Stimulated activated CD8-positive, alpha-beta memory T cell treated with anti-CD3 and anti-CD28 coated beads, Interleukin-7, amount 100 ng/mL, for 1 hour (primary cell): ENCODE measurements at places on chromosomes 13 and 19.

GRCh38 chr13:59531571-59532091 lies 632.1 kb downstream of the DIAPH3 start:
- DNase-seq: no peak

- no peak for DNase-seq
These were observed 1.8 kb upstream of the GSX1 start for GRCh38 chr13:27790523-27790922.

- DNase-seq: no peak
These were observed 80.7 kb upstream of the OLFM4 start for GRCh38 chr13:52947921-52948373.

DNA sequence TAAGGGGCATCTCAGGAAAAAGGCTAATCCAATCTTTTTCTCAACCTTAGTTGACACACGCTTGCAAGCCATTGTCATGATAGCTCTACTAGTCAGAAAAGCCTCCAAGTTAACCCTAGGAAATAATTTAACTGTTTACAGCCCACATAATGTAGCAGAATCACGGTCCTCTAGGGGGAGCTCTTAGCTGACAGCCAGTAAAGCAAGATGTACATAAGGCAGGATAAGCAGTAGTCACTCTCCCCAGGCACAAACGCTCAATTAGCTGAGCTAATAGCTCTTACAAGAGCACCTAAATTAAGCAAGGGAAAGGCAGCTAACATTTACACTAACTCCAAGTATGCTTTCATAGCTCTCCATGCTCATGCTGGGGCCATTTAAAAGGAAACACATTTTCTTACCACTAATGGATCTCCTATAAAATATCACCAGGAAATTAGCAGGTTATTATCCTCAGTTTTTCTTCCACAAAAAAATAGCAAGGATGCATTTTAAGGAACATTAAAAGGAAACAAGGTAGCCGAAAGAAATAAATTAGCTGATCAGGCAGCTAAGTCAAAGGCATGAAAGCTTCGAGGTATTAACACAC lies 33.7 kb upstream of the ZSCAN5A start:
- no peak for DNase-seq

- DNase-seq: no peak
These were observed 166.3 kb upstream of the SOX21 start for GRCh38 chr13:94878602-94879165.

DNA sequence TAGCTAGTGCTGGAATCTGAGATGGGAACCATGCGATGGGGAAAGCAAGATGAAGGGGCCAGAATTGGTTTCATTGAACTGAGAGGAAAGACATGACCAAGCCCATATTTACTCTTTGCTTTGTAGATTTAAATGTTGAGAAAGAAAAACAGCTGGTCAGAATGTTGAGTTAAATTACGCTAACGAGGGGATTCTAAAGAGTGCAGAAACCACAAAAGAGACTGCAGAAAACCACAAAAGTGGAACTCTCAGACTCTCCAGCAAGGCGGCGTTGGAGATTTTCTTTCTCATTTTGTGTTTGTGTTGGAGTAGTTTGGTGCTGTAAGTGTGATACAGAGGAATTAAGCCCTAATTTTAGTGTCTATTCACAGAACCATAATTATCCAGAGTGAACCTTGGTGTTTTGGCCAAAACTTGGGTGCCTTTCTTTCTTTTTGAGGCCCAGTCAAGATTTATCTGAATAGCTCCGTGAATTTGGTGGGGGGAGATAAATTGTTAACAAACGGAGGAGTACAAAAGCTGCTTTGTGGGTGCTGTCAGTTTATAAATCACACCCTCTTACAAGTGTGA lies 26.3 kb downstream of the SAE1 start:
- no peak for DNase-seq

- peak; percentile 68 for DNase-seq
These were observed 3.7 kb downstream of the KASH5 start for GRCh38 chr19:49391581-49392399.

DNA sequence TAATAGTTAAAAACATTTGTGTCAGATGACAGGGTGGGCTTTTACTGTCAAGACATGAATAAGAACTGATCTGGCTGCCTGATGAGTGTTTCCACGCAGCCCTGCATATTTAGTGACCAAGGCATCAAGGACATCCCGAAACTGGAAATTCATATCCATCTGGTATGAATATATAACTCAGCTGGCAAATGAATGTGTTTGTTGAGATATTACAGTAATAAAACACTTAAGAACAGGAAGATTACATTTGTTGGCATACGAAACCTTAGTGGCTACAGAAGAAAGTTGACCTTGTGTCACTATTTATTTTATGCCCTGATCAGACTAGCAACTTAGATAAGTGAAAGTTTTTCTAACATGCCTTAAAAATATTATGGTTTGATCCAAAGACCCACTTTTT lies 32.8 kb downstream of the RAP2A start:
- no peak for DNase-seq

DNA sequence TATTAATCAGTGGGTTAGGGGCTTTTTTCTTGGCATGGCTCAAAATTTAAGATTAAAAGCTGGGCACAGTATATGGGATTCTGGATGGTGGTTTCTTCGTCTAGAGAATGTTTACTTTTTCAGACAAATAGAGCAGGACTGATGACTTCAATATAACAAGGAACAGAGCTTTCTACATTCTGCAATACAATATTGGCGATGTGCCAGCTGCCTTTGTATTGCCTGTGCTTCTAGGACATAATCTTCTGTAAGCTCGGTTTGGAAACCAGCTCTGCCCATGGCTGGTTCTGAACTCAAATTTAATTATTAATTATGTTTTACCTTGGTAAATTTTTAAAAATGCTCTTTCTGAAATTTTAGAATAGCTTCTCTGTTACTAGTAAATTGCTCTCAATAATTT lies 139.1 kb upstream of the TRPC4 start:
- no peak for DNase-seq

- DNase-seq: no peak
These were observed 705.4 kb downstream of the SLITRK6 start for GRCh38 chr13:85093808-85094207.

DNA sequence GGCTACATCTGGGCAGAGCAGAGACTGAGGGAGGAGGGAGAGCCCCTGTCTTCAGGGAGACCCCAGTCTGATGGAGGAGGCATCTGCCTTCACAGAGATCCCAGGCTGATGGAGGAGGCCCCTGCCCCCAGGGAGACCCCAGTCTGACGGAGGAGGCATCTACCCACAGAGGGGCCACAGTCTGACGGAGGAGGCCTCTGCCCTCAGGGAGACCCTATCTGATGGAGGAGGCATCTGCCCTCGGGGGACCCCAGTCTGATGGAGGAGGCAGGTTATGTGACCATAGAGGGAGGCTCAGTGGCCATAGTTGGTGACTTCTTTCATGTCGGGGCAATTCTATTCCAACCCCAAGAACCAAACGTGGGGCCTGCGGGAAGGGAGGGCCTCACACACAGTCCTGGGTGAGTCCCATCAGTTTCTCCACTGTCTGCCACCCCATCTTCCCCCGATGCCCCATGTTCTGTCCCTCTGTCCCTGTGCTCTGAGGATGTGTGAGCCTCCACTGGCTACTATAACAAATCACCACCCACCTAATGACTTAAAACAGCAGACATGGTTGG lies 14.3 kb downstream of the MISP start:
- no peak for DNase-seq

GRCh38 chr13:99208845-99209527 lies 8.3 kb downstream of the UBAC2 start:
- DNase-seq: no peak

DNA sequence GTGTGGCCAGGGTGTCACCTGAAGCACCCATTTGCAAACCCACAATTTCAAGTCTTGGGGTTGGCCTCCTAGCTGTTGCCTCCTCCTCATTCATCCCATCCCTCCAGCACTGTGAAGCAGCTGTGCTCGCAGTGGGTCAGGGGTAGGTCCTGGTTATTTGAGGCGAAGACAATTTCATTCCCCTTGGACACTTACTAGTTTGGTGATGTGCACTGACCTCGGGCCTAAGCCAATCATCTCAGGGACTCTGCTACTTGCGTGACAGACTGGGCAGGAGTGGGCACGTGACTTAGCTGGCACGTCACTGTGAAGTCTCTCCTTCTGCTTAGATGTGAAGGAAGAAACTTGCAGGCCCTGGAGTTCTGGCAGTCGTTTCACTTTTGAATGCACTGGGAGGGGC lies 3.5 kb upstream of the ATP11A start:
- no peak for DNase-seq

- DNase-seq: no peak
These were observed 5.2 kb downstream of the CTU1 start for GRCh38 chr19:51102991-51103390.

DNA sequence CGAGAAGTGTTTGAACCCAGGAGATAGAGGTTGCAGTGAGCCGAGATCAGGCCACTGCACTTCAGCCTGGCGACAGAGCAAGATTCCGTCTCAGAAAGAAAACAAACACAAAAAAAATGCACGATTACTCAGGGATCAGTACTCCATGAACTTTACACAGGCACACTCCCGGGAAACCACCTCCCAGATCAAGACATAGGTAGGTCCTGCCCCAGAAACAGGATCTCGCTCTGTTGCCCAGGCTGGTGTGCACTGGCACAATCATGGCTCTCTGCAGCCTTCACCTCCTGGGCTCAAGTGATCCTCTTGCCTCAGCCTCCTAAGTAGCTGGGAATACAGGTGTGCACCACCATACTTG lies 11.2 kb downstream of the VASP start:
- DNase-seq: no peak

DNA sequence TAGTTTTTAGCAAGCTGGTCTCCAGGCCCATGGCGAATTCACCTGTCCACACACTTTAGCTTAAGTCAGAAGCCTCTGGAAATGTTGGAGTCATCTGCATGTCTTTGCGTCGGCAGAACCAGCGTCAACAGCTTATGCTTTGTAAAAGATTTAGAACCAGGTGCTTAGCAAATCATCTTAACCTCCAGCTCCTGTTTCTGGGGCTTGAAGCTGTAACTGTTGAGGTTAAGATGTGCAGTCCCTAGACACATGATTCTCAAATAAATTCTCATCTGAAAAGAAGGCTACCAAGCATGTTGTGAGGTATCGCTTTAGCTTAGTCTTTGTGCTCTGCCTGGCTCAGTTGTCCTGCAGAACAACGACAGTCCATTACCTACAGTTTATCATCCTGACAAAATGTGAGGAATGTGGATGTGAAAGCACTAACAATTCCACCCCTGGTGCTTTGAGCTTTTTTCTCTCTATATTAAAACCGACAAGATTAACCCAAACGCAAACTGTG lies 4.4 kb downstream of the EFNB2 start:
- no peak for DNase-seq

DNA sequence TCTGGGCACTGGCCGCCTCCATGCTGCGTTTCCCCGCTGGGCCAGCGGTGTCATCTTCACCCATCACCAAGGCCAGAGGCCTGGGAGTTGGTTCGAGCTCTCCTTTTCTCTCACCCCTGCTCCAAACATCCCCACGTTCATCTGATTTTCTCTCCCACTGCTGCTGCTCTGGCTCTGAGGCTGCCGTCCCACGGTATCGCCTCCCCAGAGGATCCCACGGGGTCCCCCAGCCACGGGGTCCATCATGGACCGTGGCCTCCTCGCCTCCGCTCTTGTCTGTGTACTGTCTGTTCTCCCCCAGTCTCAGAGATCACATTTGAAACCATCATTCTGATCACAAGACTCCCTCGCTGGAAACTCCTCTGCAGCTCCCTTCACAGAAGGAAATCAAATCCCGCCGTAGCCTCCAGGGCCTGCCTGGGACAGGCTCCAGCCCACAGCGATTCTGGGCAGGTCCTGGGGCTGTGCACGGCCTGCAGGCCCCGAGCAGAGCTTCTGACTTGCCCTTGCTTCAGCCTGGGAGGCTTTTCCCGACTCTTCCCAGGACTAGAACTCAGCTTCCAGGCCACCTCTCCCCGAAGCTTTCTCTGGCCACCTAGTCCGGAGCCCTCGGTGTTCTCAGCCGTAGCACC lies 64.2 kb downstream of the SOX1 start:
- DNase-seq: no peak

- DNase-seq: no peak
These were observed 406.9 kb downstream of the LIG4 start for GRCh38 chr13:107808389-107808788.

- DNase-seq: no peak
These were observed 406.3 kb downstream of the COG6 start for GRCh38 chr13:40061466-40062450.

GRCh38 chr13:83536941-83537340 lies 345.3 kb downstream of the SLITRK1 start:
- DNase-seq: no peak

GRCh38 chr19:29172302-29172701 lies 40.6 kb downstream of the UQCRFS1 start:
- no peak for DNase-seq

DNA sequence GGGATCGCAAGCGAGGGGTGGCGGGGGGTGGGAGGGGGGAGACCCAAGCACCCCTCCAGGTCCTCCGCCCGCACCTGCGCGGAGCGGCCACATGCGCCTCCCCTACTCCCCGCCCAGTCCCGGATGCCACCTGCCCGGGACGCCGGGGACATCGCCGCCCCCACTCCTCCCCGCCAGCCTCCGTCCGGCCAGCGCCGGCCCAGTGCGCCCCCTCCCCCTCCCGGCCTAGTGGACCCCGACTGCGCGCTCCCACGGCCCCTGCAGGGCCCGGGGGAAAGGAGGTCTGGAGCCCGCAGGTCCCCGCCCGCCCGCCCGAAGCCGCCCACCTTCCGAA lies 263 bp downstream of the RHPN2 start:
- no peak for DNase-seq

GRCh38 chr19:2703077-2703437 lies 563 bp upstream of the GNG7 start:
- no peak for DNase-seq

DNA sequence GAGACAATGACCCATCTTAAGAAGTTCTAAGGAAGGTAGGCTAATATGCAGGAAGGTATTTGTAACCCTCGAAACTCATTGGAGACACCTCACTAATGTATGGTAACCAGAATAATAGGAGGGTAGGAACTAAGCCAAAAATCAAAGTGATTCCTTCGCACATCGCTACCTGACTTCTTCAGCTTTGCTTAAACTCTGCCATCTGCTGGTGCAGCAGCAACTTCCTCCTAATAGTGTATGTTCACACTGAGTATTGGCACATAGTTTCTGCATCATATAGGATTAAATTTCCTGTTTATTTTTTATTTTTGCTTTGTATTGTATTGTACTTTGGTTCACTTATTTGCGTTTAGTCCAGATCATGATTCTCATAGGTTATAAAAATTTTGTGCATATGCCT lies 676.2 kb downstream of the GPC5 start:
- DNase-seq: no peak

- no peak for DNase-seq
These were observed 11.8 kb downstream of the TUBGCP3 start for GRCh38 chr13:112576191-112576590.
